ENCODE measurements at places on chromosomes 3 and 15.

DNA sequence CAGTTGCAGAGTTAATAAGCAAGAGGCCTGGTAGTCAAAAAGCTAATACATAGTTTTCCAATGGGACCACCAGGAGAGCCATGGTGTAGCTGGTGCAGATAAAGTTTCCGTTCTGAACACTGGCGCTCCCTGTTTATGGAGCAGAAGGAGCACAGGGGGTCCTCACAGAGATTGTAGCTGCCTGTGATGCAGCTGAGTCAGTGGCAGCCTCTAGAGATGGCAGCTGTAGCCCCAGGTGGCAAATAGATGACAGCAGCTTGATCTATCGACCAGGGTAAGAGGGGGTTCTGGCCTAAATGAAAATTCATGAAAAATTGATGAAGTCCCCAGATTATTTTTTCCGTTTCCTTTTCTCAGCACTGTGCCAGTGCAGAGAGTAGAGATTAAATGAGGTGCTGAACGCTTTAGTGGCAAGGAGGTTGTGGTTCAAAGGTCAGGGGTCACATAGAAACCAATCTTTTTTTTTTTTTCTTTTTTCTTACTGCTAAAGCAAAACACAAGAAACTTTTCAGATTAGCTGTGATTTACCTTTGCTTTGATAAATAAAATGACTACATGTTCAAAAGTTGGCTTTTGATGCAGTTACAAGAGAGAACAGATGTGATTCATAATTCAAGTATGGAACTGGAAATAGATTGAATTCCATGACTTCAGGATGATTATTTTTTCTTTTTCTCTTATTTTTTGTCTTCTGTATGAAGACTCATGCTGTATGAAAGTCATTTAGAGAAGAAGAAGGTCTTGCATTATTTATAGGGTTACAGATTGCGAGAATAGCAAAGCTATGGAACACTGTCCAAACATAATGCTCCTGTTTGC, 63.3 kb downstream of the ROBO2 start:
- no peaks in the 10 kb centered on the region for H3K27me3 ChIP-seq
- H3K27ac ChIP-seq: no peak overlapping the region
- no peak for DNase-seq

DNA sequence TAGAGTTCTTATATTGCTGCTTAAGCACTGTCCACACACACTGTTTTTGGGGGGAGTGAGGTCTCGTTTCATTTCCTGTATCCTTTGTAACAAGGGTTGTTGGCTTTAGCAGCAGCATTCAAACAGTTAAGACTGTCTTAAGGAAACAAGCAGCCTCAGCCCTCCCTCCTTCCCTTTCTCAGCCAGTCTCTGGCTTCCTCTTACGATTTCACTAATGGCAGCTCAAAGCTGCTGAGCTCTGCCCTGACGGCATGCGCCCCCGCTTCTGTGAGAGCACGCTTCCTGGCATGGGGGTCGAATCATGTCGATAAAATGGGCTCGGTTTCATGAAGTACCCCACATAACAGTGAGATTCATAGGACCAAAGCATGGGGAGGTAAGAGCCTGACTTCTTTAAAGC, 105.0 kb downstream of the KLHL25 start:
- no peaks in the 10 kb centered on the region for H3K27me3 ChIP-seq
- H3K27ac ChIP-seq: peak overlapping the region; percentile 48
- H3K4me3 ChIP-seq: no peak overlapping the region
- no peaks in the 10 kb centered on the region for H3K4me1 ChIP-seq
- no peaks in the 10 kb centered on the region for H3K36me3 ChIP-seq
- no peak for DNase-seq

DNA sequence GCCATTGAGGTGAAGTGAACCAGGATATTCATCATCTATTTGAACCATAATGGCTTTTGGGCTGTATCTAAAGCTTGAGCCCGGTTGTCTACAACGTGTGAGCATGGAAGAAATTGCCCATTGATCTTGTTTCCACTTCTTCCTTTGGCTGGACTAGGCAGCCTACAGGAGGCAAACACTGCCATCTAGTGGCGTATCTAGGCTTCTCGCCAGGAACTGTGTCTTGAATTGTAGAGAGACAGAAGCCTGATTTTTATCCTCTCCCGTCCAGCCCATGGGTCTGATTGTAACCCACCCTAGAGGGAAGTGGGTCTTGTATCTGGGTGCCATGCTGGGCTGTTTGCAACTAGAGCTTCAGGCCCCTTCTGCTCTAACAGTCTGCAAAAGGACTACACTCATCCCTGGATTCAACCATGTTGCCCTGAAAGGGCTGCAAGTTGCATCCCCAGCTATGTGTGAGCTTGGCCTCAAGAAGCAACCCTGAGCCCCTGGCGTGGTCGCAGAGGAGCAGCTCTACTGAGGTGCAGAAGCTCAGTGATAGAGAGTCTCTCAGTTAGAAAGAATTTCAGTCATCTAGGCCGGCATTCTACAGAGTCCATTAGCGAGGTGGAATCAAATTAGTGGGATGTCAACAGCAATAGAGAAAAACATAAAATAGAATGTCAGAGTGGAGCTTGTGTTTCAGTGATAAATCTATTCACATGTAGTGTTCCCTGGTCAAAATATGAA, 170.2 kb upstream of the UMPS start:
- H3K4me3 ChIP-seq: no peak overlapping the region
- H3K4me1 ChIP-seq: peaks cover 9% of the 10 kb centered on the region
- peak; percentile 26 for DNase-seq

DNA sequence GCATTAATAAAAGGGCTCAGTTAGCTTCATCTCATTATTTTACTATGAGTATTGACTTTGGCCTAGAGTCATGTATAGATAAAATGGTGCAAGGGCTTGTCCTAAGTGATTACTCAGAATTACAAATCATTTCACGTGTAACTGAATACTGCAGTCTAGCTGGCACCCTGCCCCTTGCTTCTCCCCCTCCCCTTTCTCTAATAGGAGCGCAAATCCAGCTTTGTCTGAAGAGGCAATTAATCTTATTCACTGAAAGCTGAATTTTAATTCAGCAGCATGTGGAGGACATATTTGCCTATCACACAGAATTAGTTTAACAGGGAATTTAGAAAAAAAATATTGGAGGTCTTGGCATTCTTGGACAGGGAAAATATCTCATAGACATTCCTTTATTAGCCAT, 412.1 kb upstream of the DPH6 start:
- DNase-seq: no peak
- H3K4me3 ChIP-seq: no peak overlapping the region
- no peaks in the 10 kb centered on the region for H3K36me3 ChIP-seq
- no peaks in the 10 kb centered on the region for H3K27me3 ChIP-seq

GRCh38 chr15:37764733-37765191, 169.7 kb upstream of the TMCO5A start:
- no peak overlapping the region for H3K27ac ChIP-seq
- H3K4me3 ChIP-seq: no peak overlapping the region
- no peaks in the 10 kb centered on the region for H3K36me3 ChIP-seq

DNA sequence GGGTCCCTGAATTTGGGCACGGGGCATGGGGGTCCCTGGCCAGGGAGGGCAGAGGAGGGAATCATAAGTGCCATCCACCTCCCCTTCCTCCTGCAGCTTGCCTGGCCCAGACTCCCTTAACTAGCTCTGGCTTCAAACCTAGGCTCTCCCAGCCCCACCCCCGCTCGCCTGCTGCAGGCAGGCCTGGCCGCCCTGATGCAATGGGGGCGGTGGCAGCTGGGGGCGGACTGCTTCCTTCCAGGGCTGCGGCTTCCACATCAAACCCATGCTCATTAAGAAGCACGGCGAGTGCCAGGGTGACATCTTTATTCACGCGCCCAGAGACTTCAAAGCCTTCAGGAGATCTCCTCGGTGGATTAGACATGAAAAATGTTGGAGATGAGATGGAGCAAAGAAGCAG, 123.1 kb downstream of the TPRA1 start:
- H3K4me1 ChIP-seq: no peaks in the 10 kb centered on the region
- no peak overlapping the region for H3K4me3 ChIP-seq
- no peak for DNase-seq
- no peaks in the 10 kb centered on the region for H3K27me3 ChIP-seq
- no peaks in the 10 kb centered on the region for H3K36me3 ChIP-seq

DNA sequence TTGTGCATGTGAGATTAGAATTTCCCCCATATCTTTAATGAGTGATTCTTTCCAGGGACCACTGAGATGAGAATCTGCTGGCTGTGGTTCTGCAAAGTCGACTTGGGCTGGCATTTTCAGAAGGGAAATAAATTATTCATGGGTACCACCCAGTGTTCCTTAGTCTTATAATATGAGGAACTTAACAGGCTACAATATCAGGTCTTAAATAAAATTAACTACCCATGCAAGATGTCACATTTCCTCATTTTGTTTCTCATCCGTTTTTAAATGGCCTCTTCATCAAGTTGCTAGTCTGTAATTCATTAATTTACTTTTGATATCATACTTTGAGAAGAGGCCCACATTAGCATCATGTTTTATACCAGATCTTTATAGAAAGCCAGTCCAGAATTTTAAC, 58.3 kb upstream of the SKOR1 start:
- no peak overlapping the region for H3K27ac ChIP-seq
- no peaks in the 10 kb centered on the region for H3K27me3 ChIP-seq
- DNase-seq: no peak

GRCh38 chr3:20669184-20669583, 483.2 kb upstream of the SGO1 start:
- no peak overlapping the region for H3K4me3 ChIP-seq
- no peak overlapping the region for H3K27ac ChIP-seq
- no peak for DNase-seq
- peaks cover 24% of the 10 kb centered on the region for H3K4me1 ChIP-seq

DNA sequence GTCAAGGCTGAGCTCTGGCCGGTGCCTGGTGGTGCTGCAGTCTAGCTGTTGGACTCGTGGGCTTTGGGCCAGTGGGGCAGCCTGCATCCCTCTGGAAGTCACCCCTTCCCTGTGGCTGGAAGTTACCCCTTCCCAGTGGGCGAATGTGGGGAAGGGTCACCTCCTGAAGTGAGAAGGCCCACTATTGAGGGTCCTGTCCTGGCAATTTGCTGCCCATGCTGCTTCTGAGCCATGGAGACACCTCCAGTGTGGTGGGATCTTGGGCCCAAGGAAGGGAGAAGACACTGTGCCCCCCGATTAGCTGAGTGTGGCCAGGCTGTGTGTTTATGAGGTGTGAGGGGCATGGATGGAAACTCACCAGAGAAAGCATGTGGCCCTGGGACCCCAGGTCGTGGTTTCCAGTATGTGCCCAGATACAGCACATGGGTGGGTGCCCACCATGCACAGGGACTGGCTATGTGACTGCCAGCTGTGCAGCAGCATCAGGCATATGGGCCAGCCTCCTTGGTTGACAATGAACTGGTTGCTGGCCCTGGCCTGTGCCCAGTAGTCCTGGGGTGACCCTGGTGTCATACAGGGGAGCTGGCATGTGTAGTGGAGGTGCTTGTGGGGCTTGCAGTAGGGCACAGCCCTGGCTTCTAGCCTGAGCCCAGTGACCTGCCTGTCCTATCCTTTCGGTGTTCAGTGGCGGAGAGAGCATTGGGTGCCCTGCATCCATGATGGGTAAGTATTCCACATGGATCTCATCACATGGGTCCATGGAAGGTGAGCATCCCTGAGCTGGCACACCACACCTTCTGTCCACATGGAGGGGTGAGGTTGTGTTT, 221.2 kb downstream of the SNRPN start:
- no peaks in the 10 kb centered on the region for H3K27me3 ChIP-seq
- H3K27ac ChIP-seq: no peak overlapping the region
- DNase-seq: no peak
- H3K4me3 ChIP-seq: no peak overlapping the region

DNA sequence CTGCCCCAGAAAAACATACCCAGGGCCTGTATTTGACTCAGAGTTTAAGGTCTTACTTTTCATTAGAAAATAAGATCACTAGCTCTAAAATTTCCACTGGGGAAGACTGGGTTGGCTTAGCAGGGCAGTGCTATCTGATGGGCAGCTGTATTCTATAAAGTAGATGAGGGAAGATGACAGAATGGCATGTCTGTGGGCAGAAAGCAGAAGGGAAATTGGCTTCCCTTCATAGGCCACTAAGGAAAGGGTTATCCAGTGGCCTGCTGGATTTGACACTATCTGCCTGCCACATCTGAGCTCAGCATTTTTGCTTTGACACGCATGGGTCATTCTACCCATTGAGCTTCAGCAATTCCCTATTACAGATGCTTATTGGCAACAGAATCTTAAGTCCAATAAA, 461.3 kb upstream of the RASGRP1 start:
- DNase-seq: no peak
- no peak overlapping the region for H3K4me3 ChIP-seq
- peaks cover 9% of the 10 kb centered on the region for H3K4me1 ChIP-seq
- peak overlapping the region; percentile 56 for H3K27ac ChIP-seq
- no peaks in the 10 kb centered on the region for H3K27me3 ChIP-seq

- H3K36me3 ChIP-seq: no peaks in the 10 kb centered on the region
- H3K27me3 ChIP-seq: no peaks in the 10 kb centered on the region
- H3K27ac ChIP-seq: no peak overlapping the region
- H3K4me3 ChIP-seq: no peak overlapping the region
Measured at GRCh38 chr15:80674245-80674614, 20.9 kb upstream of the ABHD17C start.

DNA sequence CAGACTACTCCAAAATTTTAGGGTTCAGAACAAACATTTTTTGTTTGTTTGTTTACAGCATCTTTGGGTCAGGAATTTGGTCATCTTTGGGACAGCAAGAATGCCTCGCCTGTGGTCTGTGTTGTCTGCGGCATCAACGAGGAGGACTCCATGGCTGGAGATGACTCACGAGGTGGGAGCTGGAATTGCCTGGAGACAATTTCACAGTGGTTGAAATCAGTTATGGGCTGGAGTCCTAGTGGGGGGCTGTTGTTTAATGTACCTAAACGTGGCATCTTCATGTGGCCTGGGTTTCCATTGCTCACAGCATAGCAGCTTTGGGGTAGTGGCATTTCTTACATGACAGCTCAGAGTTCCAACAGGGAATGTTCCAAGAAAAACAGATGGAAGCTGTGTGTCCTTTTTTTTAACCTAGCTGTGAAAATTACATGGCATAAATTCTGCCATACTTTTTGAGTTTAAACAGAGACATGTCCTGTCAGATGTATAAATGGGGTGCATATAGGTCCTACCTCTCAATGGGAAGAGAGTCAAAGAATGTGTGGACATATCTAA, 507.3 kb upstream of the CBLB start:
- H3K4me3 ChIP-seq: no peak overlapping the region
- H3K4me1 ChIP-seq: peaks cover 3% of the 10 kb centered on the region
- H3K36me3 ChIP-seq: no peaks in the 10 kb centered on the region

DNA sequence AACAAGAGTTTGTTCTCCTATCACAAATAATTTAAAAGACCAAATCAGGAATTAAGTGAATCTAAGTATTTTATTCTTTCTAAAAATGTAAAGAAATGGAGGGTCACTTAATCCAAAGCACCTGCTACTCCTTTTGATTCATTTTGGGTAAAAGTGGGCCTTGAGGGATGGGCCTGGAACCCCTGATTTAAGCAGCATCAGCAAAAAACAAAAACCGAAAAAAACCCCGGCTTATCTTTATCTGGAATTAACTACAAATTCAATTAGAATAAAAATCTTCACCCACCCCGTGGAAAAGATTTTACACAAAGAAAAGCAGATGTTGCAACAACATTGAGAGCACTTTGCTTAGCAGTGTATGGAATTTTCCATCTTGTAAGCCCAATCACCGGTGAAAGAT, 1018.2 kb downstream of the MCTP2 start:
- no peaks in the 10 kb centered on the region for H3K27me3 ChIP-seq
- no peaks in the 10 kb centered on the region for H3K4me1 ChIP-seq
- DNase-seq: no peak
- H3K36me3 ChIP-seq: no peaks in the 10 kb centered on the region

Measured in gastrocnemius medialis (tissue), 4 donors.